ENCODE measurements at places on chromosomes 1 and 21. TPM values are rescaled to one million over a fixed set of nuclear protein-coding genes. Genes with fewer than 3 reads are reported as not detected.

GRCh38 chr1:84997667-84998600 is 1.0 kb upstream of the MCOLN2 start:
- peak; percentile 51 for DNase-seq

- no peak for DNase-seq
These were observed 120.8 kb upstream of the ADGRL2 start for GRCh38 chr1:81679942-81680341.

TSSK3 gene
- not detected for total RNA-seq

GRCh38 chr1:58316141-58316540 is 230.4 kb downstream of the OMA1 start:
- no peak for DNase-seq

DLGAP3 gene
- not detected for total RNA-seq

DNA sequence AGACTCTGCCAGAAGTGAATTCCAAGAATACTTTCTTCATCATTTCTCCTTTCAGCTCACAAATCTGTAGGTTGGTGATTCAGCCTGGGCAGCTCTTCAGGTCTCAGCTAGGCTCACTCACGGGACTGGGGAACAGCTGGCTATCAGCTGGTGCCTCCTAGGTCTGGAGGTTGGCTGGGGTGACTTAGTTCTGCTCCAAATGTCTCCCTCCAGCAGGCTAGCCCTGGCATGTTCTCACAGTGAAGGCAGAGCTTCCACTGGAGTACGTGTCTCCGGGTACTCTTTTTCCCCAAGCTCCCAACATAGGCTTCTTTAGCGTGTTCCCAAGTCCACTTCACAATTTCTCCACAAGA is 12.5 kb upstream of the VAMP4 start:
- no peak for DNase-seq

DNA sequence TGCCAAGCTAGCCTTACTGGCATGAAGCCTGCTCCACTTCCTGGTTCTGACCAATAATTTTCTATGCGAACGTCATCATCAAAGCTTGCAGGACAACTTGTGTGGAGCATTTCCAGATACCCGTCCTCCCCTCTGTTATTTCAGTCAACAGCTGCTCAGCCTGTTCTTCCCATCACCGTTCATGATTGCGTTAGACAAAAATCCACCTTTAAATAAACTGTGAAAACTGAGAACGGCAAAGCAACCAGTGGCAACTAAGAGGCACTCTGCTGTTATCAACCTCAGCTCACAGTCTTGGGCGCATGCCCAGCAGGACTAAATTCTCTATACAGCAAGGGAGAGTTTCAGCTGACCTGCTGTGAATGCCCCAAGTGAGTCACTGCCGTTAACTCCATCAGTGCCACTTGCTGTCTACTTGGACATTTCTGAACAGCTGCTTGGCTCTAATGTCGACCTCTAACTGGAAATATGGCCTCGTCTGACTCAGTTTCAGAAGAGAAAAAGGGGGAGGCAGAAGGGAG is 207.4 kb upstream of the RUNX1 start:
- DNase-seq, result peak; percentile 63

GRCh38 chr1:245750261-245750660 is 595.5 kb downstream of the KIF26B start:
- no peak for DNase-seq

- DNase-seq, result no peak
These were observed 63.1 kb downstream of the TOR1AIP2 start for GRCh38 chr1:179814546-179814838.

- no peak for DNase-seq
These were observed 73.7 kb downstream of the MT1HL1 start for GRCh38 chr1:236930503-236930902.

DNA sequence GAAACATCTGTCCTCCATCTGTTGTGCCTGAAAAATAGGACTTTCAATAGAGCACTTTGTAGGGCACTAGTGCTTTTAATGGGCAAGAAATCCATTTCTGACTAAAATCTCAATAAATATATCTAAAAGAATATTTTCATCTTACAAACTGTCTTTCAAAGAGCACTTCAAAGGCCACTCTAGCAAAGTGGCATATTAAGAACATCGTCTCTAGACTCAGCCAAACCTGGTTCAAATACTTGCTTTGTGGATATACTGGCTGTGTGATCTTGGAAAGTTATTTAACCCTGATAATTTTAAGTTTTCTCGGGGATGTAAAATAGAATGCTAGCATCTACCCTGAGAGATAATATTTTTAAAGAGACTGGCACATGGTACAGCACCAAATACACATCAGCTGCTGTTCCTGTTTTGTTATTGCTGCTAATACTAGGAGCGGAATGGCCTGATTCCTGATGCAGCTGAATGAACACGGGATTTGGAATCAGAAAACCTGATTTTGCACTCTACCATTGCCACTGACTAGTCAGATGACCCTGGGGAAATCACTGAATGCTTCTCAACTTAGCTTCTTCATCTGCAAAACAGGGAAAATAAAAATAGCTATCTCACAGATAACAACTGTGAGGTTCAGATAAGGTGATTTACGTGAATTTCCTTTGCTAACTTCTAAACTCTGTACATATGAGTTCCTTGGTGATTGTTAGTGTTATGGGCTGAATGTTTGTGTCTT is 25.2 kb upstream of the LRRC8C start:
- no peak for DNase-seq

DNA sequence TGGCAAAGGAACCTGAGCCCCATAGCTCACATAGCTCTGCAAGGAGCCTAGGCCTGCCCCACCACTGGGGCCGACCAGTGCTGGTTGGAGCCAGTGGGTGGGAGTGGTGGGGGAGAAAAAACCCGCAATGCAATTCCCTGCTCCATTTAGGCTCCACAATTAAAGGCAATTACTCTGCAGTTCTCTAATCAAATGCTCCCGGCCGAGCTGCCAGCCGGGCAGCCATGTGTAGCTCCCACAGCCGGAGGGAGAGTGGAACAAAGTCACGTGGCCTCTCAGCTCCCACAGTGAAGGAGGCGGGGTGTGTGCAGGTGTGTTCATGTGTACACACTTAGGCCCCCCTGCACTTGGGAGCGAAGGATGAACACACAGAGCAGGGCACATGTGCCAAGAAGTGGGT is 81.6 kb downstream of the KIRREL1 start:
- no peak for DNase-seq

DNA sequence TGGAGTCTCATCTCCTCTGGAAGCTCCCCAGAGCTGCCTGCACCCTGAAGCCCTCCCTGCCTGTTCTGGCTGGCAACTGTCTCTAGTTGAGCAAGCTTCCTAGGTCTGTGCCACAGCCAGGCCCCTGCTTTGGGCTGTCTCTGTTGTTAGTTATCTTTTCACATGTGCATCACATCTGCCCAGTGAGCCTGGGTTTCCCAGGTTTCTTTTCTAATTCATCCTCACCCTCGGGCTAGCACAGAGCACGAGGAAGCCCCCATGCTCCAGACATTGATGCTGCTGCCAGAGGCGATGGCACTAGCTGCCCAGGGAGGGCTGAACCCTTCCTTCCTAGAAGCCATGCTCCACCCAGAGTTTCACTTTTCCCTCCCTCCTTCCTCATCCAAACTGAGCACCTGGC is 27.2 kb downstream of the RASSF5 start:
- DNase-seq, result no peak

RHEX gene
- 4.5 TPM for total RNA-seq

RGS4 gene
- total RNA-seq, result 0.47 TPM

KIRREL1 gene
- 11.7 TPM for total RNA-seq

DNA sequence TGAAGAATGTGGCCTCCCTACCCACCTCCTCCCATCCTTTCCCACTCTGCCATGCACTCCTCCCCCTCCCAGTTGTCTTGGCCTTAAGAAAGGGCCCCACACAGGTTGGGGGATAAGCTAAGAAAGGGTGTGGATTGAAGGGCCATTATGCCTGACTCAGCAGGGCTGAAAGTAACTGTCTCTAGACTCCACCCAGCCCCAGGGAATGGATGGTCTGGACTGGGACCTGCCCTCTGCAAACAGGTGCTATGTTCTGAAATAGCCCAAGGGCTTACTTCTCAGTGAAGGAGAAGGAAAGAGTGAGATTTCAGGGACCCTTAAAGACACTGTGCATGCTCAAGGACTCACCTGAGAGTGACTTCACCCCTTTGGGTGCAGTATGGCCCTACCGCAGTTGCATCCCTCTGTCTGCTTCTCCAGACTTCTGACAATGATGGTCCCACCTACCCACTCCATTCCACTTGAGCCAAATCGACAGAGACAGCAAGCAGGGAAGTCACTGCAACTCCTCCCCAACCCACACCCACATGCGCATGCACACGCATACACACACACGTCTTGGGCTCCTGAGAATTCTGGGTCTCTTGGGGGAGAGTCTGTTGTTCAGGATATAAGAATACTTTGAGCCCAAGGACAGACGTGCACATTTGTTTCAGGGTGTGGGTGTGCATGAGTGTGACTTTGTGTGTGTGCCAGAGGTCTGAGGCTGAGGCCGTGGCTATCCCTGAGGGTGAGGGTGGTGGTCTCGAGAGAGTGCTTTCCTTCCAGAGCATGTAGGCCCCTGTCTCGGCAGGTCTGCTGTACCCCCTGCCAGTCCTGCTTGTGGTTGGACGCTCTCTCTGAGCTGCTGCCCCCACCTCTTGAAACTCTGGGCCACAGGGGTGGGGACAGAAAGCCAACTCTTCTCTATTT is 231.9 kb downstream of the PTPRU start:
- DNase-seq, result no peak

GRCh38 chr1:178487070-178487615 is 9.6 kb downstream of the CLEC20A start:
- no peak for DNase-seq

GRCh38 chr21:36803051-36803645 is 104.2 kb downstream of the SIM2 start:
- no peak for DNase-seq

DNA sequence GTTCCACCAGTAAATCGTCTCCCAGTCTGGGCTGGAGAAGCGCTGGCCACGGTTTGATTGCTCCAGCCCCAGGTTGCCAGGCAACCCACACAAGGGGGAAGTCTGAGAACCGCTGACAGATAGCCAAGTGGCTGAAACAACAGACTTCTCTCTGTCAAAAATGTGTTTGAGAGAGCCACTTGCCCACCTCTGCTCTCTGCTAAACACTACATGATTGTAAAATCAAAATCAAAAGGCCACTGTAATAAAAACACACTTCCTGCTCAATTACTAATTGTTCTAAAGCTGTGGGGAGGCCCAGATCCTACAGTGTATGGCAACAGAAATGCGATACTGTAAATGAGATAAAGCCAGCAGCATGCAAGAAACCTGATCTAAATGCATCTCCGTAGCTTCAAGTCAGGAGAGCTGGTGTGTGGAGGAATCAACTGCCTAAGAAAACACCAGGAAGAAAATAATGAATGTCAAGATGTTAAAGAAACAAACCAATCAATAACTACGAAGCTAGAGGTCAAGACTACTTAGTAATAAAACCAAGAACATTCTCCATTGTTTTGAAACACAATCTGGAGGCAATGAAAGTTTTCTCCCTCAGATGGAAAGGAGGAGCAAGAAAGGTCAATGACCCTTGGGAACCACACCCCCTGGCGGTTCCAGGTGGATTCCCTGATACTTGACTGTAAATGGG is 121.2 kb downstream of the SLC45A1 start:
- peak; percentile 81 for DNase-seq

DNA sequence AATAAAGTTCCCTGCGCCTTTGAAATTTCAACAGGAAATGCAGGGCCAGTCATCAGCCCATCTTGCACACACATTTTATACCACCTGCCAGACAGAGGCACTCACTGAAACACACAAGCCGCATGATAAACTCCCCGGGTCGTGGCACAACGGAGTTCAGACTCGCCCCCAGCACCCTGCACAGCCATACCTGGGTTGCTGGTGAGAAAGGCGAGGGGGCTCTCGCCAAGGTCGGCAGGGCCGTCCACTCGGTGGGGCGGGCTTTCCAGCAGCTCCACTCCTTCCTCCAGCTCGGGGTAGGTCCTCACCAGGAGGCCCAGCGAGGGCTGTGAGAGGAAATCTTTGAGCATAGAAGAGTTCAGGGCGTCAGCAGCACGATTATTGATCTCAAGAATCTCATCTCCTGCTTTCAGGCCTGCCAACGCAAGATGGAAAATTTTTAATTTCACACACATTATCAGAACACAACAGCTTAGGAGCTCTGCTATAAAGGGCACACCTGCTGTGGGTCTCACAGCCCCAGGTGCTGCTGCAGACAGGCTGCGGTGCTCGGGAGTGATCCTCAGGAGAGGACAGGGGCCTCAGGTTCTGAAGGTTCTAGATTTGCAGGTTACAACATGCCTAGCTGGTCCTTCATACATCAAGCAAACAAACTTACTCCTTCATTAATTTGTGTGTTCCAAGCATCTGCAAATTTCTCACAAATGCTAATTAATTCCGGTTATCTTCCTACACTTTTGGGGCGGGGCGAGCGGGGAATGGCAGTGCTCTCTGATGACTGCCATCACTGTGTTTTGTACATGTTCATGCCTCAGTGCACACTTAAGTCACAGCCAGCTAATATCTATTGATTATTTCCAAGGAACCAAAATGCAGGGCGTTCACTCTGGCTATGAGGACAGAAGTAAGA is 144.2 kb upstream of the KRTAP19-8 start:
- no peak for DNase-seq

S100A7 gene
- not detected for total RNA-seq
